ENCODE measurements at places on chromosomes 2 and 18. TPM values are rescaled to one million over a fixed set of nuclear protein-coding genes. Genes with fewer than 3 reads are reported as not detected.

- no peak for DNase-seq
Measured at GRCh38 chr18:37900326-37900725, 334.7 kb upstream of the CELF4 start.

DNA sequence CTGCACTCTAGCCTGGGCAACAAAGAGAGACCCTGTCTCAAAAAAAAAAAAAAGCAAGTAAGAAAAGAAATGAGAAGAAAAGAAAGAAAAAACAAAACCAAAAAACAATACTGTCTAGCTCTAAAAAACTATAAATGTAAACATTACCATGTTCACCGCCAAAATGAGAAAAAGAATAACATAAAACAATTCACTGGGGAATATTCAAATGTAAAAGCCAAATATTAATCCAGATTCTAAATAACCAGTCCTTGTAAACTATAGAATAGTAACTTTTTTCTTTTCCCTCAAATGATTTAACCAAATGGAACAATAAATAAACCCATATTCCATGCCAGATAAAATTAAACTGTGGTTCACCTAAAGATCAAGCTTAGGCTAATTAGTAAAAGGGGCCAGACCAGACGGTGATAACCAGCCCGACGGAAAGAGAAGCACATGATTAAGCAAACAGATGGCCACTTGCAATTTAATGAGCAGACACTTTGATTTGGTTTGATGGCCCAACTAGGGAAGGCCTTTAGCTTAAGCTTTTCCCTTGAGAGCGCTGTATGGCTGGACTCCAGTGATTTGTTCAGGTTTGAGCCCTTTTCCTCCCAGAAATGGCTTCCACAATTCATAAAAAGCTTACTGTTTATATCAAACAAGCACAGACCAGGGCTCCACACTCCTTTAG, 39.4 kb upstream of the ZNF397 start:
- no peak for DNase-seq

- no peak for DNase-seq
Measured at GRCh38 chr18:35634323-35634722, 52.8 kb downstream of the GALNT1 start.

- no peak for DNase-seq
Measured at GRCh38 chr18:37956902-37957301, 391.3 kb upstream of the CELF4 start.

DNA sequence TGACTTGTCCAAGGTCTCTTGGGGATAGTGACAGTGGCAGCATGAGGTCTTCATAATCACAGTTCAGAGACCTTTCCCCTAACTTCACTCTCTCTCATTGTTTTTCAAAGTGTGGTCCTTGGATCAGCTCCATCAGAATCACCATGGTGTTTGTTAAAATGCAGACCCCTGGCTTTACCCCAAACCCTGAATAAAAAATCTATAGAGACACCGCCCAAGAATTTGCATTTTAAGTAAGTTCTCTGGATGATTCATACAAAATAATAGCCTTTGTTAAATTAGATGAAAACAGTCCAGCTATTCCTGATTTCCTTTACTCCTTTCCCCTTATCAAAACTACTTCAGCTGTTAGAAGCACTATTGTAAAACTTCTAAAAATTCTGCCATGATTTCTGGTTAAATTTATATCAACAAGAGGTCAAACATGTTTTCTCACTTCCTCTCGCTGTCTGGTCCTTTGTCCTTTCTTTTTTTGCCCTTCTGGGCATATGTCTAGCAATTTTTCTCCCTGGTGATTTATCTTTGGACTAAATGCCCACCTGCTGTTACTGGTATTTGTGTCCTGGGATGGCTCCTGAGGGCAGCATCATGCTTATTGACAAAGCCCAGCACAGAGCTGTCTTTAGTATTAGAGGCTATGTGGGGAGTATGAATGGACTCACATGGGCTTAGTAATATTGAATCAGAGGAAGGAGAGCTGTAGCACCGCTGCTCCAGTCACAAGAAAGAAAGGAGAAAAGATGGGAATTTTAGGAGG, 63.4 kb downstream of the LHCGR start:
- DNase-seq, result no peak

GRCh38 chr2:1599301-1600085, 144.8 kb downstream of the PXDN start:
- DNase-seq, result no peak

DNA sequence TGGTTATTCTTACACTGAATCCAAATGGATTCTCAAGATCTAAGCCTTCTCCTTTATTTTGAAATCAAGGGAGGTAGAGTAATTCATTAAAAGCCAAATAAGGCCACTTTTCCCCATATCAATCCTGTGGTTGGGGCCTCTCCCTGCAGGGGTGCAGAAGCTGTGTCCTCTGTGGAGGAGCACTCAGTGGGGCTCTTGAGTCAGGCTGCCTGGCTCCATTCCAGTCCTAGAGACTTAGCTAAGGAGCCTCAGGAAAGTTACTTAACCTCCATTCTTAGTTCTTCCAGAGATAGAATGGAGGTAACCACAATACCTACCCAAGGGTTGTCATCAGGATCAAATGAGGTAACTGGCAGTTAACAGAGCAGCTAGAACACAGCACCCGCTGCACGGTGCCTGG, 564.3 kb downstream of the CMPK2 start:
- DNase-seq, result no peak

CD8B gene
- total RNA-seq, result 4.1 TPM

GRCh38 chr18:49365346-49365745, 95.1 kb downstream of the DYM start:
- DNase-seq, result no peak

FBXO41 gene
- 8.5 TPM for total RNA-seq

DNA sequence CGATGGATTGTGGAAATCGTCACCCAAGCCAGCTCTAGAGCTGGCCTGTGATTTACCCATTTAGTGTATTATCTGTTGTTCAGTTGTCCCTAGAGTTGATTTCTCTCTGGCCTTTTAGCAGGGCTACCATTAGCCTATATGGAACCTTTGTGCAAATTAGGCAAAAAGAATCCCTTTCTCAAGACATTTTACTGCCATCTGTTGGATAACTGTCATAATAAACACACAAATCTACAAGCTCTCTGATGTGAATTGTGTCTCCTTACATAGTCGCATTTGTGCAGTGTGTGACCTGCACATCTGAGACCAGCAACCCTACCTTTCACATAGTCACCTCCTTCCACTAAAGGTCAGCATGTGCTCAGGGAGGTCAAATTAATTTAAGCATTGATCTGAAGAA, 34.0 kb downstream of the LOXHD1 start:
- no peak for DNase-seq

ELMOD3 gene
- 30.3 TPM for total RNA-seq

DNA sequence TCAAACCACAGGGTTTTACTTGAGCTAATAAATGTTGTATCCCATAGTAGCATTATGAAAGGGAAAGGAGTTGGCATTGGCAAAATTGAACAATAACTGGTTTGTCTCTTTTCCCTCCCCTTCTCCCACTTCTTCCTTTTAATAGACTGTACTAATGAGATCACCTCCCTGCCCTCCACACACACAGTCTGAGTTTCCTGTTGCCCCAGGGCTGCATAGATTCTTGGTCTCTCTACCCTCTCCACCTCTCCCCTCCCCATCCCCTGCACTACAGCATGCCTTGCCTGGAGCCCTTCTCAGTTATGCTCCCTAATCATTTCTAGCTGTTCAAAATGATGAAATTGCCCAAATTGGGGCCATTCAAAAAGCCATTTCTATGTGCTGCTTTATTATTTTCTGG, 37.2 kb upstream of the NEMP2 start:
- no peak for DNase-seq

LHCGR gene
- total RNA-seq, result 0.32 TPM

ALK gene
- 0.20 TPM for total RNA-seq
